Psoas muscle (tissue), 8 donors: ENCODE measurements at places on chromosomes 6 and 20. TPM values are rescaled to one million over a fixed set of nuclear protein-coding genes. Genes with fewer than 3 reads are reported as not detected.
A peak's percentile ranks its signal among the peaks of the same experiment; 100 is the strongest.

DNA sequence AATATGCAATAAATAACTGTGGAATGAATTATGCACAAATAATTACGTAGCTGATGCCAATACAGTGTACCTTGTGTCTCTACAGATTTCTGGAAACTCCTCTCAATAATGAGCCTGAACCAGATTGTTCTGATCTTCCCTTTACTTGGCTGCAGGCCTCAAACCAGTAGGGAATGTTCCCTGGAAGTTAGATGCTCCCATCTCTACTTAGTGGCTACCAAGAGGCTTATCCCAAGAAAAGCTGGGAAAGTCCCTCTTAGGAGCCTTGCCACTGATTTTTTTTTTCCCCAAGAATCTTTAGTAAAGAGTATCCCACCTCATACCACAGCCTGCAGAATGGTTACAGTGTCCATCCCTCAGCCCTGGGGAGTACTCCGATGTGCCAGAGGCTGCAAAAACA is 702.1 kb downstream of the RFPL4B start:
- no peaks in the 10 kb centered on the region for H3K36me3 ChIP-seq
- no peak for DNase-seq
- H3K27me3 ChIP-seq, result no peaks in the 10 kb centered on the region
- H3K4me1 ChIP-seq, result no peaks in the 10 kb centered on the region

DNA sequence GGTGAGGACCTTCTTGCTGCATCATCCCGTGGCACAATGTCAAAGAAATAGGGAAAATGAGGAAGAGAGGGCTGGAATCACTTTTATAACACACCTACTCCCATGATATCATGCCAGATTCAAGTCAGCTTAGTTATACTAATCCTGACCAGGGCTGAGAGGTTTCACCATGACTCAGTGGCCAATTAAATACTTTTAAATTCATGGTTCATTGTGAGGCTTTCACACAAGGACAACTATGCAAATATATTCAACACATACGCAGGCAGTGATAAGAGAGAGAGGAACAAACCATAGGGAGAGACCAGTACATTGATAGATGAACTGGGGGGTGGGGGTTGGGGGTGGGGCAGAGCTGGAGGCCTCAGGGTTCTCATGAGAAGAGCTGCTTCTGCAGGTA is 313.1 kb downstream of the LRFN2 start:
- no peaks in the 10 kb centered on the region for H3K36me3 ChIP-seq
- H3K4me3 ChIP-seq, result no peak overlapping the region
- no peak for DNase-seq
- H3K4me1 ChIP-seq, result no peaks in the 10 kb centered on the region

DNA sequence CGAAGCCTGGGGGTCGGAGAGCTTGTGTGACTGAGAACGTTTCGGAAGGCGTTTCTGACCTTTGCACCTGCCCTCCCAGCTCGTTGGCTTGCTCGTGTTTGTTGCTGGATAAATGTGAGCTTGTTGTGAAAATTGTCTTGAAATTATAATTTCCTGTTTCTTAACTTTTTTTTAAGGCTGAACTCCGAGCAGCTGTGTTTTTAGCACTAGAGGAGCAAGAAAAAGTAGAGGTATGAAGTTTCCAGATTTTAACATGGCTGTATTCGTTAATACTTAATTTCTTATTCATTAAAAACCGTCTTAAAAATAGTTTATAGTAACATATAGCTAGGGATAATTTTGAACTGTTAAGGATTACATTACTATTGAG is 672 bp downstream of the CEP43 start:
- H3K4me3 ChIP-seq, result peak overlapping the region; percentile 86
- no peaks in the 10 kb centered on the region for H3K27me3 ChIP-seq
- peaks cover 26% of the 10 kb centered on the region for H3K36me3 ChIP-seq

GRCh38 chr6:137708481-137708880 is 158.6 kb upstream of the TNFAIP3 start:
- H3K4me1 ChIP-seq, result peaks cover 7% of the 10 kb centered on the region
- H3K27ac ChIP-seq, result no peak overlapping the region
- H3K27me3 ChIP-seq, result no peaks in the 10 kb centered on the region
- peak overlapping the region; percentile 35 for H3K4me3 ChIP-seq

- no peaks in the 10 kb centered on the region for H3K4me1 ChIP-seq
- no peak for DNase-seq
- H3K27me3 ChIP-seq, result no peaks in the 10 kb centered on the region
- peaks cover 87% of the 10 kb centered on the region for H3K36me3 ChIP-seq
- no peak overlapping the region for H3K4me3 ChIP-seq
Observed at GRCh38 chr6:7189101-7189758, 81.5 kb downstream of the RREB1 start.

TTI1 gene
- 11.9 TPM for total RNA-seq

TCEA2 gene
- total RNA-seq, result 33.2 TPM

GSTA3 gene
- not detected for total RNA-seq

VGLL2 gene
- total RNA-seq, result 108 TPM

CPNE5 gene
- total RNA-seq, result 0.27 TPM
